Mesenchymal stem cell (in vitro differentiated cells and primary cell): ENCODE measurements at places on chromosomes 6 and 20.
A peak's percentile ranks its signal among the peaks of the same experiment; 100 is the strongest.

GRCh38 chr20:58891718-58892140, 39.2 kb downstream of the GNAS start:
- DNase-seq, result peak; percentile 60

DNA sequence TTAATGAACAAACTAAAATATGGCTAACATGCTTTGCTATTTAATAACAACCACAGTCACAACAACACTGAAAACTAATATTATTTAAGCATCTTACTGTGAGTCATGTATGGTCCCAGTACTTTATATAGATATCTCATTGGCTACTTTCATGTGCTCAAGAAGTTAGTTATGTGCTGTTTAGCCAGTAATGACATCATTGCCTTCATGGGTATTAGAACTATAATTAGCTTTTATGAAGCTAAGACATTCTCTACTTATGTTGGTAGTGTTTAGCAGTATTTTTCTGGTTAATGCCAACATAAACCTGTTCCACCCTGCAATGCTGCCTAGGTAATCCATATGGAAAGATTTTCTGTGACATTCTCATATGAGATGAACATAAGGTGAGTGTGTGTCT, 56.1 kb downstream of the ADGRG6 start:
- peak; percentile 71 for DNase-seq

DNA sequence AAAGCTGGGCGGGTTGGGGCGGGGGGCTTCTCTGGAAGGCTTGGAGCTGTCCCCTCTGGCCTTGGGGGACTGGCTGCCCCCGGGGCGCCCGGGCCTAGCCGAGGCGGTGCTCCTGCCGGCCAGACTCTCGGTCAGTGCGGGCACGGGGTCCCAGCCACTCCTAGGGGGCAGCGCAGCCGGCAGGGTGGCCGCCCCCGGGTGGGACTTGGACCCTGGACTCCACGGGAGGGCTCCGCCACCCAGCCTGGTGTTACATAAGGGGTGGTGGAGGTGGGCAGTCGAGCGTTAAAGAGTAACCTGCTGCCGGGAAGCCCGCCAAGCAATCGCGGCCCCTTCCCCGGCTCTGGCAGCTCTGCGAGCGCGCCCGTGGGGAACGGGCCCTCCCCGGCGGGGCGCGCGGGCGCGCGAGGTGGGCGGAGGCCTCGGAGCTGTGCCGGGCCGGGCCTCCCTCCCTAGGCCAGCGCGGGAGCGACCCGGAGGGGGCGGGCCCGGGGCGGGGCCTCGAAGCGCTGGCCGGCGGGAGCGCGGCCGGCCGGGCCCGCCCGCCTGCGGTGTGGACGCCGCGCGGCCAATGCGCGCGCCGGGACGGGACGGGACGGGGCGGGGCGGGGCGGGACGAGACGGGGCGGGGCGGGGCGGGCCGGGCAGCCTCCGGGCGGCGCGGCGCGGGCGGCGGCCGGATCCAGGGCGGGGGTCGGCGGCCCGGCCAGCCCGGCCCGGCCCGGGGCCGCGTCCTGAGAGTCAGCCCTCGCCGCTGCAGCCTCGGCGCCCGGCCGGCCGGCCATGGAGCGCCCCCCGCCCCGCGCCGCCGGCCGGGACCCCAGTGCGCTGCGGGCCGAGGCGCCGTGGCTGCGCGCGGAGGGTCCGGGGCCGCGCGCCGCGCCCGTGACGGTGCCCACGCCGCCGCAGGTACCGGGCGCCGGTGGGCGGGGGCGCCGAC, at the start of gene SLC2A4RG:
SLC2A4RG (plus strand) TSS at position 647 of the 940 bp plus-strand sequence; CDS start at position 784, 137 bp downstream.
- DNase-seq, result peak; percentile 74

DNA sequence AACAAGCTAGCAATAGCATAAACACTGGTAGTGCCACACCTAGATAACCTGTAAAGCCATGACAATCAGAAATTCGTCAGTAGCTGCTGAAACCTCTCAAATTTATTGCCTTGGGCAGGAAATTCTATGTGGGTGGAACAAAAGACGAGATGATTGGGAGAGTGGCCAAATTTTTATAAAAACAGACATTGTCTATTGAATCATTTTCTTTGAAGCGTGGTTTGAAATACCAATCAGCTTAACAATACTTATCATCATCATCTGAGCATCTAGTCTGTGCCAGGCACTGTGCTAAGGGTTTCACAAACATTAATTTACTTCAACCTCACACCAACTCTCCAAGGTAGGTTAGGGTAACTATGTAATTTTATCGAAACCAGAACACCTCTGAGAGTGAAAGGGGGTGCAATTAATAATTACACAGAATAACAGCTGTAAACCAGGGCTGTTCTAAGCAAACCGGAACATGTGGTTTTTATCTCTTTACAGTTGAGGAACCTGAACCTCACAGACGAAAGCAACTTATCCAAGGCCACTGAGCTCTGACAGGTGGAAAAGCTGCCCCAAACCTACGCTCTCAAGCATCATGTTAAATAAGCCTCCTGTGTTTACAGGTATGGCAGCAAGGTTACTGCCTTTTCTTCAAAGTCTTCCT, 43.4 kb downstream of the NHSL1 start:
- no peak for DNase-seq

- DNase-seq, result no peak
Observed at GRCh38 chr20:46221256-46221833, 87.0 kb downstream of the CDH22 start.

DNA sequence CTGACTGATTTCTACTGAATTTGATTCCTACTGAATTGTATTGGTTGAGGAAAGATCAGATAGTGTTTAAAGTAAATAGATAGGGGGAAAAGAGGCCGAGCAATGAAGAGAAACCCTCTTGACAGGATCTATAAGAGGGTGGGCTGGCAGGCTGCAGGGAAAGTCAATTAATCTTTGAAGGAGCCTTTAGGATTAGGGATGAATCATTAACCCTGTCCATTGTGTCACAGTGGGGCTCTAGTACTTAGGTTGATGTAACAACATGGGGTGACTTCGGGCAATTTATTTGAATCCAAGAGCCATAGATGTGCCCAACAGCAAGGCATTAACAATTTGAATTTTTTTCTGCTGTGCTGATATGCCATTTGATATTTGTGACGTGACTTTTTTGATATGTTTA, 7.5 kb downstream of the RFX6 start:
- no peak for DNase-seq

- DNase-seq, result no peak
Observed at GRCh38 chr6:14309951-14310445, 192.4 kb downstream of the CD83 start.

DNA sequence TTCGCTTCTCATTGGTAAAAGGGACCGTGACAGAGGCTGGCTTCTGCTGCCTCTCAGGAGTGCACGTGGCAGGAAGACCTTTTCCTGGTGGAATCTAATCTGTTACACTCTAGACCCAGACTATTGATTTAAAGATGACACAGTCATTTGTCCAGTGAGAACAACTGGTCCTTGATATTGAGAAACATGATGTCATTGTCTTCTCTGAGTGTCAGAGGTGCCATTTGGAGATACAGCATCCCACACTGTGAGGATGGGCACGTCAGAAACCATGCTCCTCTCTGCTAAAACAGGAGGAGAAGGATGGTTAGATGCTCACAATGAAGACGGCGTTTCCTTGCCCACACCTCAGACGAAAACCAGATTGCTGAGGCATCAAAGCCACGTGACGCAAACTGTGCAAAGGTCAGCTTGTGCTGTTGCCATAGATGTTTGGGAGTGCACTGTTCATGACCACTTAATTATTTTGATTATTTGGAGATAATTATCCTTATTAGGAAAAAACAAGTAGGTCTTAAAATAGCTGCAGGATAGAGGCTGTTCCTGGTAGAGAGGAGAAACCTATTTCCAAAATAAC, 169.0 kb downstream of the SMOC2 start:
- no peak for DNase-seq

DNA sequence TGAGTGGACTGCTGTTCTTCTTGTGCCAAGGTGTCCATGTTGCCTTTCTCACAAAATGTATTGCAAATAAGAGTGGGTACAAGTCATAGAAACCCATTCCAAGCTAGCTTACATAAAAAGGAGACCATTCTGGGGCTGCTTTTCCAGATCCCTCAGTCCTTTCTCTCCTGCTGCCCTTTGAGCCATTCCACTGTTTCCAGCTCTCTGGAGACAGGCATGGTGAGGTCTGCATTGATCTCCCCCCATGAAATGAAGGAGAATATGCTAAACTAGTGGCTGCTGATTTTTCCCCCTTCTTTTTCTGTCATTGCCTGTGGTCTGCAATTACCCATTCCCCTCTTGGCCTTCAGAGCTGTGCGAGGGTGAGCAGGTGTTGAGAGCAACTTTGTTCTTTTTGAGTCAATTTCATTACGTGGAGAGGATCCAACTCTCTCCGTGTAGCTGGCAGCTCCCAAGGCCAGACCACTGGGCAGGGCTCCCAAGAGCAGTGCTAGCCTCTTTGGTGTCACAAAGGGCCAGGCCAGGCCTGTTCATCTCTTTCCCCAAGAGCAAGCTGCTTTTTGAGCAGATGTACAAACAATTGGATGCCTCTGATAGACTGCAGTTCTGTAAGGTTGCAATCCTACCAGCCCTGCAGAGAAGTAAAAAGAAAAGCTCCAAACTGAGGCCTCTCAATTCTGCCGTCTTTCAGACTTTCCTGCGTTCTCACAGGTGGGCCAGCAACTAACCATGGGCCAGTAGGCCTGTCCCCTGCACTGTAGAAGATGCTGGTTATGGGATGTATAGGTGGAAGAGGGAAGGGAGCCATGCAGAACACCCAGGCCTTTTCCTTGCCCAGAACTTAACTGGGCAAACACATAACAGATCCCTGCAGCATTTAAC, 96.1 kb upstream of the ARMC2 start:
- DNase-seq, result no peak

GRCh38 chr6:8904754-8905153, 469.4 kb upstream of the SLC35B3 start:
- DNase-seq, result no peak

GRCh38 chr20:4488407-4489339, 233.0 kb upstream of the PRND start:
- DNase-seq, result peak; percentile 52

DNA sequence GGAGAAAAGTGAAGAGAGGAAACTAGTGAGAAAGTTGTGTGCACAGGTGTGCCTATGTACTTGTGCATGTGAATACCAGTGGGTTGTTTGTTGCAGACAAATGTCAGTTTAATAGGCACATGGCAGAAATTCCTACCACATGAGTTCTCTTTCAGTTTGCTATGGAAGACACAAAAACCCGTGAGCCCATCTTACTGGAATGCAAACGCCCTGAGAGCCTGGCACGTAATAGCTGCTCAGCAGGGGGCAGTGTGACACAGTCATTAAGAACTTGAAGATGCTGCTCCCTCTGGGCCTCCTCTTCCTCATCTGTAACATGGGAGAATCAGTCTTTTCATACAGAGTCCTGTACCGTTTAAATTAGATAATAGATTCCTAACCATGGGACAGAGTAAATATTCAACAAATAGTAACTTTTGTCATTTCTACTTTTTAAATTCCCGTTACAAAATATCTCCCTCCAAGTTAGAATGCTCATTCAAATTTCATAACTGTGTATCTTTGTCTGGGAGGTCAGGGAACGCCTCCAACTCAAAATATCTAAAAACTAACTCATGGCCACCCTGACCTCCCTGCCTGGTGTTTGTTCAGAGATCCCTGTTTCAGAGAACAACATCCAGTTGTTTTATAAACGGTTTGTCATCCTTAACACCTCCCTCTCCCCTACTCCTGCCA, 802.9 kb downstream of the MAFB start:
- DNase-seq, result peak; percentile 82

- no peak for DNase-seq
Observed at GRCh38 chr6:16585805-16586204, 175.5 kb downstream of the ATXN1 start.

DNA sequence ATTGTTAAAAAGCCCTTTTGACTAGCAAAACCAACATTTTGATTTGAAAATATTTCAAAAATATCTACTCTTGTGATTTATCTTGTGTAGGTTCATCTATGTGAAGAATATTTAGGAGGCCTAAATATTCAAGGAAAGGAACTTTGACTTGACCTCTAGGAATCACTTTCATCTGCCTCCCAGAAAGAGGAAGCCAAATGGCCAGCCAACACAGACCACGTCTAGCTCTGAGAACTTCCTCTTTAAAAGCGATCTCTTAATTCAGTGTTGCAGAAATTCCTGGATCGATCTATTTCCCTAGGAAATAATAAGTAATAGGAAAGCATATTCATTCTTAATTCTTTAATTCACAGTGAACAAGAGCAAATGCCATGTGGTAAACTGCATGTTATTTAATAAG, 9.6 kb upstream of the MOXD1 start:
- DNase-seq, result no peak

DNA sequence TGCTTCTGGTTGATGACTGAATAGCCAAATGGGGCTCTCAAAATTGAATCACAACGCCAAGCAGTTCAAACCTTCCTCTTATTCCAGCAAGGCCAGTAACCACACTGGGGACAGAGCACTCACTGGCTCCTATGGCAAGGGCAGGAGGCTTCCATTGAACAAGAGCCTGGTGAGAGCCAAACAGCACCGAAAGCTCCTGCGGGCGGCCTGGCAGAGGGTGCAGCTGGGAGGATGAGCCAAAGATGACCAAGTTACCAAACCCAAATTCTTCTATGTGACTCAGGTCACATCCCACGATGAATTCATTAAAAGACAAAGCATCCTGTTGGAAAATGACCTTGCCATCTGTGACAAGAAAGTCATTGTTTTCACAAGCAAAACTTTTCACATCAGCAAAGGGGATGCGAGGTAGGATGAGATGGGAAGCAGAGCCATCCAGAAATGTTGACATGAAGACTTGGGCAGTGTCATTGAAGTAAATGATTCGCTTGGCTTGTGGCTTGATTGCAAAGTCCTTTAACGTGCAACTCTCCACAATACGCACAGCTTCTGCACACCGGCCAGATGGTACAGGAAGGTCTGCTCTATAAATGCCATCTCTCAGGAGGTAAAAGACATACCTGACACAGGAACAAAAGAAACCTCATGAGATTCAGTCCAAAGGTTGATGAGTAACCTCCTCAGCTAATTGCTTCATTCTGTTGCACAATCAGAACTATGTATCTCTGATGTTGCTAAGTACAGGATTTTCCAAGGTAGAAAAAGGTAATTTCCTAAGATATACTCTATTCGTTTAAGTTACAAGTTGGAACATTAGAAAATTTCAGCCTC, 36.3 kb downstream of the ROS1 start:
- no peak for DNase-seq

DNA sequence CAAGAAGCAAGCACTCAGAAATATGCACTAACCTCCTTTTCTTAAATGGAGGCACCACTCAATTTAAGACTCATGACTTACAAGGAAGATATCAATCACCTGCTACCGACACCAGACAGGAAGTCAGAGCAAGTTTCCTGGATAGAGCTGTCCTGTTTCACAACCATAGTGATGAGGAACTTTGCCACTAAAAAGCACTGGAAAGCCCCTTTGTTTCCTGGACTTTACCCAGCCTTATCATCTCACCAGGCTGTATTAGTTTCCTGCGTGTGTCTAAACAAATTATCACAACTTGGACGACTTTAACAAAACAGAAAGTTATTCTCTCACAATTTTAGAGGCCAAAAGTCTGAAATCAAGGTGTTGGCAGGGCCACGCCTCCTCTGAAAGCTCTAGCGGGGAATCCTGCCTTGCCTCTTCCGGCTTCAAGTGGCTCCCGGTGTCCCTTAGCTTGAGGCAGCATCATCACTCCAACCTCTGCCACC, 253.8 kb upstream of the STXBP5 start:
- DNase-seq, result peak; percentile 41

DNA sequence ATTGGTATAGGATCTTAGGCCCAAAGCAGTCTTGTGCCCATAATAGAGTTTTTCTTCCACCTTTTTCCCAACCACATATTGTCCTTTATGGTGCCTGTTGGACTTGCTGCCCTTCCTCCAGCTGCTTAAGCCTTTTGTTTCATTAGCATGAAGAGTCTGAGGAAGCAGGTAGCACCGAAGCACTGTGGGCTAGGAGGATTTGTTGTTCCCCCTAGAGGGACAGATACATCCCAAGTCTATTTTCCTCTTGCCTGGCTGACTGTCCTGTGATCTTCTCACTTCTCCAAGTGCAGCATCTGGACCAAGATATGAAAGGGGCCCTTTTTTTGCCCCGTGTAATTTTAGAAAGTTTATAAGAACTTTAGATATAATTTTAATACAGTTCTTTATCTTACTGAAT, 50.7 kb upstream of the COL10A1 start:
- DNase-seq, result no peak
